ENCODE measurements at places on chromosomes 4 and X.

- no peak for DNase-seq
Observed at GRCh38 chr4:85457752-85458467, 17.0 kb upstream of the ARHGAP24 start.

DNA sequence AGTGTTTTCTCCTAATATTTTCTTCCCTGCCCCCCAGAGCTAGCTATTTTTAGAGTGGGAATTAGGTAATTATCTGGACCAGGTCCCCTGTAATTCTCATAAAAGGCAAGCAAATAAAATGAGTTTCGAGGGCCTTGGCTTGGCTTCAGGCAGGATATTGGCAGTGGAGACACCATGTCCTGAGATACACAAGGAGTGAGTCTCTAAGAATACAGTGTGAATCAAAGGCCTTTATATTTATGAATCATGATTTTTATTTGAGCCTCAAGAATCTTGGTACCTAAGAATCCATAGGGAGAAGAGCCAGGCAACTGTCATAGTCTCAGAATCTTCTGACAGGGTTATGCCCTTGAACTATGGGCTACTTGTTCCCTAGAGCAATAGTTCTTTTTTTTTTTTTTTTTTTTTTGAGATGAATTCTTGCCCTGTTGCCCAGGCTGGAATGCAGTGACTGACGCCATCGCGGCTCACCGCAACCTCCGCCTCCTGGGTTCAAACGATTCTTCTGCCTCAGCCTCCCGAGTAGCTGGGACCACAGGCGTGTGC, 205.4 kb downstream of the LDB2 start:
- DNase-seq = no peak

DNA sequence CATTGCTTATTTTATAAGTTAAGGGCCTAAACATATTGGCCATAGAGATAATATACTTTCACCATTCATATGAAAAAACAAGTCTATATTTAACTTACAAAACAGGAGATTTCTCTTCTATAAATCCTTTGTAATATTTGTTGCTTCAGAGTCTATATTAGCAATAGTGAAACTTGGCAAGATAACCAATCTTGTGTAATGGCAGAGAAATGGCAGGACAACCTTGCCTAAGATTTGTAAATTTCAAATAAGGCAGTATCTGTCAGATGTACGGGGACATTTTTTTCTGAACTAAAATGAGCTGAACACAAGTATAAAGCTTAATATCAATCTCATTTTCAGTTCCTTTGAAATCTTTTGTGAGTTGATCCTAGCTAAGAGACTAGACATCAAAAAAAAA, 17.8 kb upstream of the CPEB2 start:
- DNase-seq = no peak

- DNase-seq = no peak
Observed at GRCh38 chrX:129748305-129748704, 9.5 kb downstream of the XPNPEP2 start.

- DNase-seq = no peak
Observed at GRCh38 chr4:2860391-2861348, 17.0 kb downstream of the ADD1 start.

- DNase-seq = no peak
Observed at GRCh38 chr4:144590020-144590419, 55.9 kb upstream of the HHIP start.

Measured in left renal pelvis (tissue), 4 donors.